Natural killer cell (primary cell): ENCODE measurements at places on chromosomes 2 and 18.

GRCh38 chr2:64730551-64731262 is 77.0 kb upstream of the SERTAD2 start:
- DNase-seq = peak; percentile 28

GRCh38 chr2:231167745-231168459 is 30.5 kb upstream of the ARMC9 start:
- no peak for DNase-seq

DNA sequence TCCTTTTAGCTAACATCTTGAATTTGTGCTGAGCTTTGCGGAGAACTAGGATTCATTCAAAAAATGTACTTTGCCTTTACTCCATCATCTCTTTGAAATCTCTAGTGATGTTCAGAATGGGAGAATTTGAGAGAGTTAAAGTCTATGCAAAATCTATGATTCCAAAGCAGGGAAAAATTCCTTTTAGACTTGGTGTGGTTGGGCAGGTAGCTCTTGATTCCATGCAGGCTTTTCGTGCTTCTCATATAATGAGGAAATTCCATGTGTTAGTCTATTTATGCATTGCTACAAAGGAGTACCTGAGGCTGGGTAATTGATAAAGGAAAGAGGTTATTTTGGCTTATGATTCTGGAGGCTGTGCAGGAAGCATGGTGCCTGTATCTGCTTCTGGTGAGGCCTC is 258.9 kb upstream of the EPHA4 start:
- no peak for DNase-seq

DNA sequence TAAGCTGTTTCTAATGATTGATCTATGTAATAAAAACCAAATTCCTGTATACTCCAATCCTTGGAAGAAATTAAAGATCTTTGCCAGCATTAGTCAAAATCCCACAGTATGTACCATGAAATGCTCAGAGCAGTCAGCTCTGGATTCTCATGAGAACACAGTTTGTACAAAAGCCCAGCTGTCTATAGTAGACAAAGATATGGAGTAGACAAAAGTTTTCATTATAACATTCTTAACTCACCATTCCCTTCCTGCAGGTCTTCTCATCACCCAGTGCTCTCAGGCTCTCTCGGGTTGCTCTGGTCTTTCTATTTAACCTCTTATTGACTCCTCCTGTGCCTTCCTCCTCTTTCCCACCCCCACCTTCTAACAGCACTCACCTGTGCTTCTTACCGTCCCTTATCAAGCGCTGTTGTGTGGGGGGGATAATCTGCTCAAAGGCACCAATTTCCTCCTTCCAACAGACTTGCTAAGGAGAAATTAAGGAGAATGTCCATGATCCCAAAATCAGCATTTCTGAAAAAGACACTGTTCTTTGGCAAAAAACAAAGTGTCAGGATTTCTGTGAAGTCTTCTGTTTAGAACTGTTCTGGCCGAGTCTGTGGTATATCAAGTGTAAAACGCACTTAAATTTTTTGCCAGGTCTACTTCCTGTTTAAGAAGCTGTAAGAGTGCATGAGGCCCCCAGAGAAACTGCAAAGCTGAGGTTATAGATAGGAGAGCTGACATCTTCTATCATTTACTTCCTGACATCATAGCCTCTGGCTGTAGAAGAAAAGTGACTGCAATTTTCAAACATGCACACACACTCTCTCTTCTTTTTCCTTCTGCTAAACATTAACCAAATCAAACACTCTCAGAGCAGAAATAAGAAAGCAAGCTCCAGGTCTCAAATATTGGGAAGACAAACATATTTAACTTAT is 144.1 kb downstream of the EVA1A start:
- DNase-seq = peak; percentile 57

GRCh38 chr2:33607905-33608304 is 8.8 kb upstream of the FAM98A start:
- no peak for DNase-seq

GRCh38 chr18:519019-519879 is 18.7 kb upstream of the COLEC12 start:
- no peak for DNase-seq

- DNase-seq = no peak
Observed at GRCh38 chr2:9256570-9257043, 50.0 kb downstream of the ASAP2 start.

DNA sequence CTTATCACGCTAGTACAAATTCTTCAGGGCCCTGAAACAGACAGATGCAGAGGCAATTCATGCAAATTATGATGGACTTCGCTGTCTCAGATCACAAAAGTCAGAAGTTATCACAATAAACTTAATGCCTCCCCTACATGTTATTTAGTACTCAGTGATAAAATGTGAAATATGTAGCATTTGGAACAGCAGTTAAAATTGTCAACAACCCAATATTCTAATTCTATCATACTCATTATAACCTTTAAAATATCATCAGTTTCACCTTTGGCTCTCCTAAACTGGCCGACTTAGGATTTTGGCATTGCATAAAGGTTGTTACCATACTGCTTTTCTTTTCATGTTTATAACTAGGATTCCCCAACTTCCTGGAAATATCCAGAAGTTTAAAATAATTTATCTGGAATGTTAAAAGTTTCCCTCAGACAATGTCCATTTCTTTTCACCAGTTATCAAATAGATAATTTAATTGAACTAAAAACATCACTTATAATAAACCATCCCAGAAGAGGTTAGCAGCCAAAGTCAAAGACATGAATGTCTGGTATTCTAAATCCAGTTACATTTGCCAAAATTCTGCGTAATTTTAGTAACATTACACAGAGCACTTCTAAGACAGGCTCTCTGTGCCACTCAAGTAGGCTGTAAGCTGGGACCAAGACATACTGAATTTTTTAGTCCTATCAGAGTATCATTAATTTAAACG is 239.8 kb downstream of the RBM43 start:
- no peak for DNase-seq
